ENCODE measurements at places on chromosomes 7 and 10.

DNA sequence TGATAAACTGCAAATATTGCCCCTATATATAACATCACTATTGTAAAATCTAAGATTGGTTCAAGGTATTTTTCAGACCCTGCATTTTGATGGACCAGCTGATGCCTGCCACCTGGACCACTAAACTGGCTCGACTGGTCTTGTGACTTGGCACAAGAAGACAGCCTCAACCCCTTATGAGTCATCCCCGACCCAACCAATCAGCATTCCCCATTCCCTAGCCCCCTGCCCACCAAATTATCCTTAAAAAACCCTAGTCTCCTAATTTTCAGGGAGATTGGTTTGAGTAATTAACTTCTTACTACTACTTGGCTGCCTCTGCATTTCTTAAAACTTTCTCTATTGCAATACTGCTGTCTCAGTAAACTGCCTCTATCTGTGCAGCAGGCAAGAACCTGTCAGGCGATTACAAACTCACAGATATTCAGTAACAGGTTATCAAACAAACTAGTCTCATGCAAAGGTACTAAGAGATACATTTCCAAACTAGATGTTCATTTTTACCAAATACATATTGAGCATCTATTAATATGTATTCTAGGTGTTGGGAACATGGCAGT is 5.5 kb downstream of the CCDC186 start:
- DNase-seq: no peak

DNA sequence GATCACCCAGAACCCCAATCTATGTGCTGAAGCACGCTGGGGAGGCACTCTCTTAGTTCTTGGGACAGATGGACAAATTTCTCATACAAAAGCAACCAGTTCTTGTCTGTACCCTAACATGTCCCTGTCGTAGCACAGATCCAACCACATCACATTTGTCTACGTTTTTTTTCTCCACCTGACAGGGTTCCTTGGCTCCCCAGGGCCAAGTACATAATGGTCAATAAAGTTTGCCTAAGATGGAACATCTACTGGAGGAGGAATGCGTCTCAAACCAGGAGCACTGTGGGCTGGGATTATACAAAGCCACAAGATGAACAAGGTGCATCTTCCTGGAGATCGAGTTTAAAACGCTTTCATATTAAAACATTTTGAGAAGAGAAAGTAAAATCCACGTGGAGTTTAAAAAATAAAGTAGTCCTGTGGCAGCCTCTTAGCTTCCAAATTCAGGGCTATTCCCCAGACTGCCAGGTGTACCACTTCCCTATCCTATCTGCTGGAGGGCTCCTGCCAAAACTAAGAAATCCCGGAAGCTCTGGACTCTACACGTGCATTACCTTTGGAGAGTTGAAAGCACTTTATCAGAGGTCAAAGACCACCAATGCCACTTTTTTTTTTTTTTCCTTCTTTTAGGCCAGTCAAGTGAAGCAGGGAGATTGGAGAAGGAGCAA is 1.4 kb downstream of the TMEM243 start:
- no peak for DNase-seq

DNA sequence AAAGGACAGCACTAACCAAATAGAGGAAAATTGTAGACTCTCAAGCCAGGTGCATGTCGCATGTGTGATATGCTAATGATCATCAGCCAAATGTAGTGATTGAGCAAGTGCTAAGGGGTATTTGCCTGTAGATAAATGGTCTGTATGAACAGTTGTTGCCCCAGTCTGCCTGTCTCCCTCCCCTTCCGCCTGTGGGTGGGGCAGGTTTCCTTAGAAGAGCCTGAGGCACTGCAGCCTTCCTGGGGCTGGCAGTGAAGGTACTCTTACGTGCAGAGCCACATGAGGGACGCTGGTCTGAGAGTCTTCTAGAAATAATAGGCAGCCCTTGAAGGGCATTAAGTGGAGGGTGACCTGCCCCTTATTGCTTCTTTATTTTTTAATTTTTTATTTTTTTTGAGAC is 152.1 kb downstream of the SNX10 start:
- DNase-seq: no peak

DNA sequence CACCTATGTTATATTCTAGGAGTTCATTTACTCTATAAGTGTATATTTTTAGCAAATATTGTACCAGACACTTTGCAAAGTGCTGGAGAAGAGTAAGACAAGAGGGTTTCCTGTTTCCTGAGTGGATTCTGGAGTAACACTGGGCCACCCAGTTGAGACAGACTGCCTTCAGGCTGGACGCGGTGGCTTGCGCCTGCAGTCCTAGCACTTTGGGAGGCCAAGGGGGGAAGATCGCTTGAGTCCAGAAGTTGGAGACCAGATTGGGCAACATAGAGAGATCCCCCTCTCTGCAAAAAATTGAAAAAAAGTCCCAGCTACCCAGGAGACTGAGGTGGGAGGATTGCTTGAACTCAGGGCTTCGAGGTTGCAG is 772 bp upstream of the ZSCAN25 start:
- no peak for DNase-seq

DNA sequence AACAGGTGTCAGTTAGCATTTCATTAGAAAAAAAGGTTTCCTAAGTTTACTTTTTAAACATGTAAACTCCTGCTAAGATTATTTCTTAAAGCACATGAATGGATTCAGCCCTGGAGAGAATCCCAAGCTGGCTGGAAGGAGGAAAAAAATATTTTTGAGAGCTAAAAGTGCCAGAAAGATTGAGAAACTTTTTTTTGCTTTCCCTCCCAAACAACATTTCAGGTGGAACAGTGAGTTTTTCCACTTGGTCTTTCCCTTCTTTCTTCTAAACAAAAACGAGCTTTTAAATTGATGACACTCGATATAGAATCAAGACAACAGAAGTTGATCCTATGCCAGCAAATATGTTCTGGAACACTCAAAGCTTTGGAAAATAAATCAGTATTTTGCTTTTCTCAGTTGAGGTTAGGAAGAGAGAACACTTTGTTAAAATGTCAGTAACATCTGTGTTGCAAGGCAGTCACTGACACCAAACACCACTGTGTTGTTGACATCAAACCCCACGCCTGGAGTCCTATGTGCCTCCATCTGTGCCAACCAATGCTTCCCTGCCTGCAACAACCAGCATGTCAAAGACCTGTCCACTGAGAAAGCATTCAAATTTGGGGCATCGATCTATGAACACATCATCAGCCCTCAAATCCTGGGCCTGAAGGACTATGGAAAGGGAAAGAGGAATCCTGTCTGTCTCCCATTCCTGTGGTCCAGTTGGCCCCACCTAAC is 22.9 kb upstream of the INSIG1 start:
- DNase-seq: no peak

GRCh38 chr7:113071465-113071864 is 15.2 kb downstream of the GPR85 start:
- no peak for DNase-seq

- DNase-seq: no peak
Measured at GRCh38 chr7:66304536-66304935, 99.4 kb downstream of the TPST1 start.

DNA sequence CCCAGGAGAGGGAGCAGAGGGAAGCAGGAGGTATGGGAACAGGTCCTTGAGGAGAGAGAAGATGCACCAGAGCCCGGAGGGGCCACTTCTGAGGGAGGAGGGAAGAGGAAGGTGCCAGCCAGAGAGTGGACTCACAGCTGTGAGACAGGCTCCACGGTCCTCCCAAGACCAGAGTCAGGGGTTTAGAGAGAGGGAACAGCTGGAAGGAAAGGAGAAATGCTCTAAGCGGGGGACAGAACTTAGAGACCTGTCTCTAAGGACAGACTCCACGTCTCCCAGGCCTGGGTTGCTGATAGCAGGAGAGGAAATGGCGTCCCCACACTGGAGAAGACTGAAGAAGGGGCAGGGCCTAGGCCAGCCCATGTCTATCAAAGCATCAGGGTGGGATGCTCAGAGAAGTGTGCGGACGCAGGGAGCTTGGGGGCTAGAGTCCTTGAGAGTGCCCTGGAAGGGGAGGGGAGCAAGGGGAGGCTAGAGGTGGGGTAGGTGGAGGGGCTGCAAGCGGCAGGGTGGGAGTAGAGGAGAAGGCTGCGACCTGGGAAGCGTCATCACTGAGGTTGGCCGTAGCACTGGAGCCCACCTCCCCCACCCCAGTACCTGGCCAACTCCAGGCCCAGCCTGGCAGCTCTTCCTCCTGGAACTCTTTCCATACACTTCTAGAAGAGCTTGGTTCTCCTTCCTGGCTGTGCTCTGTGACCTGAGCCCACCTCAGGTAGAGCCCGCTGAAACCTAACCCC is 25.6 kb upstream of the GRID1 start:
- no peak for DNase-seq

DNA sequence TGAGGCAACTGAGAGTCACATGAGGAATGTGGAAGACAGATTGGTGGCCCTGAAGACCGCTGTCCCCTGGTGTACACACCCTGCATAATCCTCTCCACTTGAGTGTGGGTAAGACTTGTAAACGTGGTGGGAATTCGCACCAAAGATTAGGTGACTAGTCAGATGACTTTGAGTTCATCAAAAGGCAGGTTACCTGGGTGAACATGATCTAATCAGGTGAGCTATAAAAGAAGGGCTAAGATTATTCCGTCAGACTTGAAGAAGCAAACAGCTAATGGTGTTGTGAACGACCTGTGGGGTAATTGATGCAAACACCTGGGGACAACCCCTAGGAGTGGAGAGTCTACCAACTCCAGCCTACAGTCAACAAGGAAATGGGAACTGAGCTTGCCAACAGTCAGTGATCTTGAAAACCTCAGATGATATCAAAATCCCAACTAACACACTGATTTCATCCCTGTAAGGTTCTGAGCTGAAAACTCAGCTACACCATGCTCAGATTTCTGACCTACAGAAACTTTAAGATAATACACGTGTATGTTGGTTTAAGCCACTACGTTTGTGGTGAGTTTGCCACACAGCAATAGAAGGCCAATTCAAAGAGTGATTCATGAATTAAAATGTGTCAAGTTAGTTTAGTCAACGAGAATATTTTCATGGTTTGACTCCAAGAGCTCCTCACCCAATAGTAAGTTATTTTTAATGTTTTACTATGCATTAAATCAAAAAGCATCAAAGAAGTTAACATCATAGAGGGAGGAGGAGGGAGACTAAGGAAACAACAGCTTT is 16.7 kb downstream of the PRTFDC1 start:
- no peak for DNase-seq

GRCh38 chr10:8588135-8588534 is 533.6 kb downstream of the GATA3 start:
- no peak for DNase-seq

DNA sequence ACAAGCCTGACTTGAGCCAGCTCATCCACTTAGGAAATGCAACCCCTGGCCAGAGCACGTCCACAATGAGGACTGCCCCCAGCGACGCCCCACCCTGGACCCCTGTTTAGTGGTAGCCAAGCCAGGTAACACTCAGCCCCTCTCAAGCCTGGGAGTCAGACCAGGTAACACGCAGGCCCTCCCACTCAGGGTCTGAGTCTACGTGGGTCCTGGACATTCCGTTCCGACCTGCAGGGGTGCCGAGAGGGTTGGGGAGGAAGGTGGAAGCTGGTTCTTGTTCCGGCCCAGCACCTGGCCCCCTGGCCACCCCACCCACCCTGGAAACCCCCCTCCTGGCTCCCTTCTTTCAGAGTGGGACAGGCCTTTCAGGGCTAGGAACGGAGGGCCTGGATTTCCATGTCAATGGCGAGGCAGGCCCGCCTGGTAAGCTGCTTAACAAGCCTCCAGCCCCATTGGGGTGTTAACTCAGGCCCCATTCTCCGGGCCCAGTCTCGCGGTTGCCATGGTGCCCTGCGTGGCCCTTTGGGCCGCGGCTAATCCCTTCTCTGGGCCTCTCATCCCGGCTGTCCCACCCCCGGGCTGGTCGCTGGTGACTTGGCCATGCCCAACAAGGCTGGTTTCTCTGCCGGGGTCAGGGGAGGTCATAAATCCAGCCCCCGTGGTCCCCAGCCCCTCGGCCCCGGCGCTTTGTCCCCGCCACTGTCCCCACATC is 19.7 kb upstream of the LFNG start:
- DNase-seq: no peak

GRCh38 chr7:171912-172515 is 20.4 kb upstream of the FAM20C start:
- DNase-seq: no peak

DNA sequence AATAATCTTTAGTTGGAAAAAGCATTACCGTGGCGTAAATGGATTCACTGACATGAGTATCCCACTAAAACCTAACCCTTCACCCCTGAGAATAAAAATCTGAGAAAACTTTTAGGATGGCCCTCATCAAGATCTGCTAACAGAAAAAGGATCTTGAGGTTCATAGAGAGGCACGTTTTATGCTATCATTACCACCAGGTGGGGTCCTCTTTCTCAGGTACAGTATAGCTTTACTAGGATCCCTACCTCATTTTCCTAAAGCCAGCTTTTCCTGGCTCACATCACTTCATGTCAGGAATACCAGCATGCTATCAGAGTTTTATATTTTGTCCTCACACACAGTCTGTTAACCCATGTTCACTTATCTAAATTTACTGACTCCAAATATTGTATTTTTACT is 173.7 kb downstream of the POM121L12 start:
- no peak for DNase-seq

GRCh38 chr10:31927884-31928548 is 615 bp downstream of the ARHGAP12 start:
- no peak for DNase-seq
